Cardiac fibroblast (primary cell): ENCODE measurements at places on chromosomes 1 and 21.

GRCh38 chr1:186740324-186740723, 60.1 kb upstream of the PTGS2 start:
- no peak for DNase-seq

DNA sequence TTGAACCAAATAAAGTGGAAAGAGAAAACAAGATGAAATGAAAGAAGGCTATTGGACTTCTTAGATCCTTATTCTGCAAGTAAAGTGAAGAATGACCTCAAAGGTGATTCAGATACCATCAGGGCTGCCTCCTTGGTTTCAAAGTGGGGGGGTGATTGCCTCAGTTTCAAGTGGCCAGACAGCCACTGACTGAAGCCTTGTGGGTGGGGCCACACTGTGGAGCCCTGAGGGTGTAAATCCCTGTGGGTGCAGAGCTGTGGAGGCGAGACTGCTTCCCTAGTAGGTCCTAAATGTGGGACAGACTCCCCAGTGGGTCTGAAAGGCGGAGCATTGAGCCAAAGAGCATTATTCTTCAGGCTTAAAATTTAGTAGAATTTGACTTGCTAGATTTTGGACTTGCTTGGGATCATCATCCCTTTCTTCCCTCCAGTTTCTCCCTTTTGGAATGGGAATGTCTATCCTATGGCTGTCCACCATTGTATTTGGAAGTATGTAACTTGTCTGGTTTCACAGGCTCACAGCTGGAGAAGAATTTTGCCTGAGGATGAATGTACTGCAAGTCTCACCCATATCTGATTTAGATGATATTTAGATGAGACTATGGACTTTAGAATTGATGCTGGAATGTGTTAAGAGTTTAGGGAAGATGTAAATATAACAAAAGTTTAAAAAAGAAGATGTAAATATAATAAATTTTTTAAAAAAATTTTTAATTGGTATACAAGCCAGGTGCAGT, 71.6 kb upstream of the SOX13 start:
- no peak for DNase-seq

DNA sequence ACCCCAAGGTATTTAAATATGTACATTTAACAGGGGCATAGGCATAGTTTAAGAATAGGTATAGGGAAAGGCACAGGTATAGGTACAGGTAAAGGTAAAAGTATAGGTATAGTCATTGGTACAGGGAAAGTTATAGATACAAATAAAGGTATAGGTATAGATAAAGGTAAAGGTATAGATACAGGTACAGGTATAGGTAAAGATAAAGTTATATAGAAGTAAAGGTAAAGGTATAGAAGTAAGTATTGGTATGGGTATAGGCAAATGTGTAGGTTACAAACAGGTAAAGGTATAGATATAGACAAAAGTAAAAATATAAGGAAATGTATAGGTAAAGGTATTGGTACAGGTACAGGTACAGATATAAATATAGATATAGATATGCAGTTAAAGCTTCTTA, 137.2 kb downstream of the PCNX2 start:
- no peak for DNase-seq

DNA sequence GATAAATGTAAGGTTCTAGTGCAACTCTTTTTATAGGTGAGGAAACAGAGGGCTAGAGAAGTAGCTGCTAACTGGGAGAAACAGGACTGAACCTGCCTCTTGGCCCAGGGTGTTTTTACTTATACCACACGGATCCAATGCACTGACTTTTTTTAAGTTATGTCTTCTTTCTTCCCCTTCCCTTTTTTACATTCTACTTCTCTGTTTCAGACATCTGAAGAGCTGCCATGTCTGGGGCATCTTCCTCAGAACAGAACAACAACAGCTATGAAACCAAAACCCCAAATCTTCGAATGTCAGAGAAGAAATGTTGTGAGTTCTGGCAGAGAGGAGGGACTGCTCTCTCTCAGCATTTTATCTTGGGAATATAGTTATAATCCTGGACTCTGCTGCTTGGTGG, 1.4 kb downstream of the PFKFB2 start:
- no peak for DNase-seq

- DNase-seq: no peak
These were observed 47.8 kb downstream of the CHML start for GRCh38 chr1:241592273-241592958.

- no peak for DNase-seq
These were observed 18.7 kb downstream of the AK4 start for GRCh38 chr1:65166572-65167305.

GRCh38 chr1:244157731-244158438, 106.8 kb downstream of the ZBTB18 start:
- no peak for DNase-seq

DNA sequence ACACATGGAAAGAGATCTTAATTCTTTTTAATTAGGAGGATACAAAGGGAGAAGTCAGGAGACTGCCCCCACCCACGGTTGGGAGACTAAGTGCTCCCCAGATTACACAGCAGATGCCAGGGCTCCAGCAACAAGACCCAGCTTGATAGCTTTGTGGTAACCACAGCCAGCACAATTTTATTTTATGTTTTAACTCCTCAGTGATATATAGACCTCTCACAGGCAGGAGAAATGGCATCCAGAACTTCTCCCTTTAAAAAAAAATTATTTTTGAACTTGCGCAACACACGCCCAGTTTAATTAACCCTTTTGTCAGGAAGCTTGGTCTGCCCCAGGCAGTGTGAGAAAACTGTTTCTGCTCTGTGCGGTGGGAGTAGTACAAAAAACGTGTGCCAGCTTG, 62.6 kb upstream of the ACOT11 start:
- no peak for DNase-seq

DNA sequence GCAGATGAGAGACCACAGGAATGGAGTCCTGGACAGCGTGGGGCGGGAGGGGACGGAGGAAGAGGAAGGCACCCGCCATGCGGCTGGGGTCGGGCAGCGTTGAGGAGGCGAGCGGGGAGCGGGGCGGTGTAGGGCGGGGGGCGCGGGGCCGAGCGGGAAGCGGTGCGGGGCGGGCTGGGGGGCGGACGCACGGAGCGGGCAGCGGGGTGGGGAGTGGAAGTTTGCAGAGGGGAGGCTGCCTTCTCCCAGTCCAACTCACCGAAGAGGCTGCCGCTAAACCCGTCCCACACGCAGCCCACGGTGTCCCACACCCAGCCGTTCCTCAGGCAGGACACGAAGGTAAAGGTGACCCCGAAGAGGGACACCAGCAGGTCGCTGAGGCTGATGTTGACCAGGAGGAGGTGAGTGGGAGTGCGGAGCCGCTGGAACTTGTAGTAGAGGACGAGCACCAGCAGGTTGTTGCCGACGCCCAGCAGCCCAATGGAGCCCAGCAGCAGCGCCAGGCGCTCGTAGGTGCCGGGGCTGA, 483 bp downstream of the CHML start:
- DNase-seq: peak; percentile 43
